WTC11 (cell line): ENCODE measurements at places on chromosomes 7 and 10.

- H3K4me1 ChIP-seq = peaks cover 63% of the 10 kb centered on the region
- H3K27ac ChIP-seq = no peak overlapping the region
- DNase-seq = no peak
- no peaks in the 10 kb centered on the region for H3K36me3 ChIP-seq
- H3K27me3 ChIP-seq = no peaks in the 10 kb centered on the region
These were observed 176.1 kb upstream of the KLF14 start for GRCh38 chr7:130909881-130910672.

- H3K27me3 ChIP-seq = no peaks in the 10 kb centered on the region
- no peak overlapping the region for H3K4me3 ChIP-seq
- no peak for DNase-seq
- peaks cover 5% of the 10 kb centered on the region for H3K36me3 ChIP-seq
These were observed 59.7 kb downstream of the HIP1 start for GRCh38 chr7:75679060-75679459.

GRCh38 chr7:26490640-26491624 is 199.3 kb downstream of the SNX10 start:
- no peaks in the 10 kb centered on the region for H3K36me3 ChIP-seq
- H3K27me3 ChIP-seq = no peaks in the 10 kb centered on the region
- peaks cover 14% of the 10 kb centered on the region for H3K4me1 ChIP-seq
- H3K4me3 ChIP-seq = no peak overlapping the region
- H3K27ac ChIP-seq = no peak overlapping the region

GRCh38 chr7:99669782-99670181 is 10.0 kb downstream of the CYP3A5 start:
- H3K4me3 ChIP-seq = no peak overlapping the region
- DNase-seq = no peak
- H3K27ac ChIP-seq = no peak overlapping the region

- peaks cover 14% of the 10 kb centered on the region for H3K27me3 ChIP-seq
- no peaks in the 10 kb centered on the region for H3K36me3 ChIP-seq
- no peak for DNase-seq
- no peak overlapping the region for H3K27ac ChIP-seq
- H3K4me3 ChIP-seq = no peak overlapping the region
These were observed 50.6 kb downstream of the ZNF277 start for GRCh38 chr7:112257073-112257472.

- peaks cover 100% of the 10 kb centered on the region for H3K27me3 ChIP-seq
- DNase-seq = no peak
- H3K36me3 ChIP-seq = no peaks in the 10 kb centered on the region
These were observed 11.9 kb downstream of the TWIST1 start for GRCh38 chr7:19105546-19105945.

GRCh38 chr10:29702273-29703164 is 67.7 kb upstream of the SVIL start:
- H3K36me3 ChIP-seq = peaks cover 15% of the 10 kb centered on the region
- peak overlapping the region; percentile 13; the same call in 1 of the 2 replicates for H3K27ac ChIP-seq
- DNase-seq = no peak
- no peak overlapping the region for H3K4me3 ChIP-seq
- H3K4me1 ChIP-seq = peaks cover 32% of the 10 kb centered on the region
- H3K27me3 ChIP-seq = no peaks in the 10 kb centered on the region

DNA sequence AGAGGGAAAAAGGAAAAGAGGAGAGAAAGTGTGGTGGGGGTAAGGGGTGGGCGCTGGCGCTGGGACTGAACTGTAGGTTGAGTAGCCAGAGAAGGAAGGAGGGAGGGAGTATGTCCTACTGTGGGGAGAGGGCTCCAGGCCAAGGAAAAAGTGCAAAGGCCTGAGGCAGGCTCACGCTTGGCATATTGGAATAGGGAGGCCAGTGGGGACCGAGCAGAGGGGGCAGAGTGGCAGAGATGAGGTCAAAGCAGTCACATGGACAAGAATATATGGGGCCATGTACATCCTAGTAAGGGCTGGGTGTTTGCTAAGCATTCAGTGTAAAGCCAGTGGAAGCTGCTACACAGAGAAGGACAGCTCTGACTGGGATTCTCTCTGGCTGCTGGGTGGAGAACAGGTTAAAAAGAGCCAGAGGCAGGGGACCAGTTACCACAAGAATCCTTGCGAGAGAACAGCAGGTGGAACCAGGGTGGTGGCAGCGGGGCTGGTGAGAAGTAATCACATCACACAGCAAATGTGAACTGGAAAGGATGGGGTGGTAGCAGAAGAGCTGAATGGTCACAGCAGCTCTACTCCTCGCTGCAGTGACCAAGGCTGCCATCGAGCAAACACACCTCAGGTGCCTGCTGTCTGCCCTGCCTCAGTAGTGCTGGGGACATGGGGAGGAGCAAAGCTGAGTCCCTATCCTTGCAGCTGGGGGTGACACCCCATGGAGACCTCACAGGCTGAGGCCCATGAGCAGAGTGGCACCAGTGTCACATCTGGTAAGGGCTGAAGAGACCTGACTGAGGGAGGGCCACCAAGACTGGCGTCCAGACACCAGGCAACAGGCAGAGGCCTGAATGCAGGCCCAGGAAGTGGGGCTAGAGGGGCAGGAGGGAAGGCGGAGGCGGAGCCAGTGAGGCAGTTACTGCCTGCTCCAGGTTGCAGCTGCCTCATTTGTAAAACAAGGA is 39.5 kb downstream of the FAM53B start:
- H3K4me1 ChIP-seq = peaks cover 46% of the 10 kb centered on the region
- H3K27me3 ChIP-seq = no peaks in the 10 kb centered on the region
- no peak overlapping the region for H3K4me3 ChIP-seq
- peak; percentile 40 for DNase-seq
- H3K27ac ChIP-seq = peak overlapping the region; percentile 62

- H3K27ac ChIP-seq = no peak overlapping the region
- H3K27me3 ChIP-seq = no peaks in the 10 kb centered on the region
- H3K4me1 ChIP-seq = no peaks in the 10 kb centered on the region
- H3K36me3 ChIP-seq = no peaks in the 10 kb centered on the region
- DNase-seq = no peak
- H3K4me3 ChIP-seq = no peak overlapping the region
These were observed 738.4 kb upstream of the FZD8 start for GRCh38 chr10:36380538-36380937.

- peak overlapping the region; percentile 46 for H3K4me3 ChIP-seq
- peaks cover 87% of the 10 kb centered on the region for H3K4me1 ChIP-seq
- no peaks in the 10 kb centered on the region for H3K27me3 ChIP-seq
- peak overlapping the region; percentile 89 for H3K27ac ChIP-seq
- peaks cover 8% of the 10 kb centered on the region for H3K36me3 ChIP-seq
- DNase-seq = peak; percentile 10
These were observed 34.0 kb downstream of the PODXL start for GRCh38 chr7:131522325-131522930.

DNA sequence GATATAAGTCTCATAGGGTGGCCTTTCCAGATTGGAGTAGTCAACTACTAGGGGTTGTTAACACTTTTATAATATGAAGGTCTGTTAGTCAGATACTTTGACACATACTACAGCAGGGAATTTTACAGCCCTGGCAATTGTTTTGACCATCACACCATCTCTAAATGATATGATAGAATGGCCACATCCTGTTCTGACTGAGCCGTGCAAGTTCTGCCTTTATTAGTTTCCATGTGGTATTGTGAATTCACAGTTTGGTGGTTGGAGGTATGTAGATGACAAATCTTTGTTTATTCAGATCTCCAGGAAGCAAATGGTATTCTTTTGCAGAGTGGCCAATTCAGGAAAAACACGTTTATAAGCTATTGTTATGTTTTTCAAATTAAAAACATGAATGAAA is 83.0 kb downstream of the NRG3 start:
- H3K27me3 ChIP-seq = no peaks in the 10 kb centered on the region
- H3K36me3 ChIP-seq = no peaks in the 10 kb centered on the region
- peaks cover 14% of the 10 kb centered on the region for H3K4me1 ChIP-seq
- H3K27ac ChIP-seq = no peak overlapping the region
- no peak for DNase-seq
